ENCODE measurements at places on chromosomes 12 and 14.

DNA sequence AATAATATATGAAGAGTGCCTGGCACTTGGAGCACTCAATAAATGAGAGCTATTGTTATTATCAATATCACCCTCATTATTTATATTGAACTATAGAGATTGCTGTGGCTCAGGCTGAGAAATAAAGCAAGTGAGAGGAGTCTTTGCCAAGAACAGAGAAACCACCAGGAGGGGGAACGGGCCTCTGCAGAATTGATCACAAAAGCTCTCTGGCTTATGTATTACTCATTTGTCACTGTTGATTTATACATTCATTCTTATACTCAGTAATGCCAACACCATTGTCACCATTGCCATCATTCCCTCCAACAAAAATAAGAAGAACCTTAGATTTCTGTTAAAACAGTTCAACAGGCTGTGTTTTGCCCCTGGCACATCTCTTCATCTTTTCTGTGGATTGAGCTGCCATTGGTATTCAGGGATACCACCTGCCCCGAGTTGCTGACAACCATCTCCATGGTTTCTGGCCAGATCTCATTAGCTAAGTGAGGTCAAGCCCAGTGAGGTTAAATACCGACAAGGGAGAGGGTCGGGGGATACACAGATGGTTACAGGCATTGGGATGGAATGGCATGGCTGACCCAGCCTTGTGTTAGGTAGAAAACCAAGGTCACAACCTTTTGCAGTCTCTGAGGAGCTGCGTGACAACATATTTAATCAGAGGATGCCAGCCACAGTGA, 21.8 kb upstream of the PCNX1 start:
- no peak for DNase-seq

GRCh38 chr14:57174466-57174865, 94.2 kb downstream of the EXOC5 start:
- DNase-seq, result no peak

- DNase-seq, result no peak
Measured at GRCh38 chr14:40850191-40850590, 756.5 kb upstream of the LRFN5 start.

- DNase-seq, result no peak
Measured at GRCh38 chr12:6871052-6871957, 1.8 kb downstream of the SPSB2 start.

DNA sequence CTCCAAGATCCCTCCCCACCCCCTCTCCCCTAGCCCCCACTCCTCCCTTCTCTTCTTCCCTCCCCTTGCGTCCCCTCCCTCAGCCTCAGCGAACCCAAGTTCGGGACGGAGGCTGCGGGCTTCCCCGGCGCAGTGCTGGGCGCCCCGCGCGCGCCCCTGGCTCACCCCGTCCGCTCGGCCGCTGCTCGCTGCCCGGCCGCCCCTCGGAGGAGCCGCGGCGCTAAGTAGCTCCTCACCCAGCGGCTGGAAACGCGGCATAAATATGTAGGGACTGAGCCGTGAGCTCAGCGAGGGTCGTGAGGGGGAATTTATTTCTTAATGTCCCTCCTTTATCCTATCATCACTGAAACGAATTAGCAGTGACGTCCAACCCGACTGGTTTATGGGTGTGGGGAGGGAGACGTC, at the start of gene NOS1:
TSS of gene NOS1 (minus strand) at position 280 of the 405 bp plus-strand sequence. CDS start 30,557 bp downstream, outside the sequence.
- no peak for DNase-seq
